ENCODE measurements at places on chromosomes 13 and 19.

DNA sequence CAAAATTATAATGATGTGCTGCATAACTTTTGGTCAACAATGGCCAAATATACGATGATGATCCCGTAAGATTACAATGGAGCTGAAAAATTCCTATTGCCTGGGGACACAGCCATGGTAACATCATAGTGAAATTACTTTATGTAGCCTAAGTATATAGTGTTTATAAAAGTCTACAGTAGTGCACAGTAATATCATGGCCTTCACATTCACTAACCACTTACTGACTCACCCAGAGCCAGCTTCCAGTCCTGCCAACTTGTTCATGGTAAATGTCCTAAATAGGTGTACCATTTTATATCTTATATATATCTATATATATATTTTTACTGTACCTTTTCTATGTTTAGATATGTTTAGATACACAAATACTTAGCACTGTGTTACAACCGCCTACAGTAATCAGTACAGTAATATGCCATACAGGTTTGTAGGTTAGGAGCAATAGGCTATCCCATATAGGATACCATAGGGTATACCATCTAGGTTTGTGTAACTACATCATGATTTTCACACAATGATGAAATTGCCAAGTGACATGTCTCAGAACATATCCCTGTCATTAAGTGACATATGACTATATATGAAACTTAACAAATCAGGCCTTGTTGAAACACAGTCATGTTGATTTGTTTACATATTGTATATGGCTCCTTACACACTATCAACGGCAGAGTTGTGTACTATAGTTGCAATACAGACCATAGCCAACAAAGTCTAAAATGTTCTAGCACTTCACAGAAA, 23.7 kb downstream of the DIS3 start:
- DNase-seq, result no peak

- DNase-seq, result no peak
Measured at GRCh38 chr19:11017275-11018035, 56.6 kb downstream of the SMARCA4 start.

DNA sequence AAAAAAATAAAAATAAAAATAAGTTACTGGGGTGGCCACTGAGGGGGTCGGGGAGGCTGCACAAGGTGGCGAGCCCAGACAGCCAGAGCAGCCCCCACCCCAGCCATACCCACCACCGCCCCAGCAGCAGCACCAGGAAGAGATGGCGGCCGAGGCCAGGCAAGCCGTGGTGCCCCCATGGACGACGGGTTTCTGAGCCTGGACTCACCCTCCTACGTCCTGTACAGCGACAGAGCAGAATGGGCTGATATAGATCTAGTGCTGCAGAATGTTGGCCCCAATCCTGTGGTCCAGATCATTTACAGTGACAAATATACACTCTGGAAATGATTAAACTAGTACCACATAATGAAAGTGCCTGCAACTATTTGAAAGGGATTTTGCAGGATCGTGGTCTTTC, 71.6 kb upstream of the ZDHHC20 start:
- DNase-seq, result no peak

DNA sequence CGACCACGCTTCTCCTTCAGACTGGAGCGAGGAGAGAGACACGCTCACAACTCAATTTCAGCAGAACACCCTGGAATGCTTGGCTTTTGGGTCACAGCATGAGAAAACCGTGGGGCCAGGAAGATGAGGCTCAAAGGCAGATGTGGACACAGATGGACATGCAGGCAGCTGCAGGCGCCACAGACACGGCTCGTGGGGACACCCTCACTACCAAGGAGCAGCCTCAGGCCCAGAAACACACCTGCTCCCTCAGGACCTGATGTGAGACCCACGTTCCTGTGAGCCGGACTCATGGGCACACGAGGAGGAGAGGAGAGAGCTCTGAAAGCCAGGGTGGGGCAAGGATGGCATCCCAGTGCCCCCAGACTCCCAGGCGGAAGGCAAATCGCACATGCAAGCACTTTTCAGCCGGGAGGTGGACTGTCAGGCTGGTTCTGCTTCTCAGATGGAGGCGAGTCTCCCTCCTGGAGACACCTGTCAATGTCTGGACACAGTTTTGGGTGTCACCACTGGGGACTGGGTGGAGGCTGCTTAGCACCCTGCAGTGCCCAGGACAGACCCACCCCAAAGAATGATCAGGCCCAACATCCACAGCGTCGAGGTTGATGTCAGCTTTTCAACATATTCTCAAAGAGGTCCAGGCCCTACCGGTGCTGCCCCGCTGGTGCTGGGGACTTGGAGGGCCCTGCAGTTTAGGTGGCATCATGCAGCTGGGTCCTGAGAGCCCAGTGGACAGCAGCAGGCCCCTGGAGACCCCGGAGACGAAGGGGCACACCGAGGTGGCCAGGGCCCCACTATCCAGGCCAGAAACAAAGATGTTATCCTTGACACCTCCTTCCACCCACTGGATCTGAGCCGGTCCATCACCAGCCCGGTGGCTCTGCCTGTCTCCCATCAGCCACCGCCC, 2.3 kb downstream of the ABHD17A start:
- no peak for DNase-seq

- DNase-seq, result peak; percentile 78
Measured at GRCh38 chr13:97339019-97339987, 94.7 kb upstream of the RAP2A start.

DNA sequence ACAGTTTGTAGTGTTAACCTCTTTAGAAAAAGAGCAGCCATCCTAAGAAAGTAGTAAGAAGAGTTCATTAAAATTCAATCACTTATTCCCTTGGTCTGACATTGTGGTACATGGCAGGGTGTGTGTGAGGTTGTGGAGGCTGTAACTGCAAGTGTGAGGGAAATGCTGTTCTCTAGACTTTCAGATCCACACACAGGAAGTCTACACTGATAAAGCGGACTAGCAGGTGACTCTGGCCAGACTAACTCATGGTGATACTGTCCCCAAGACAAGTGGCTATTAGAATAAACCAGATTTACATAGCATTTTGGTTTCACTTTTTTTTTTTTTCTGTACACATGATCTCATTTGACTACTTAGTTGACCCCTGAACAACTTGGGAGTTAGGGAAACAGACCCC, 10.0 kb downstream of the MTIF3 start:
- DNase-seq, result no peak

- no peak for DNase-seq
Measured at GRCh38 chr13:52885141-52885540, 36.7 kb upstream of the PCDH8 start.

DNA sequence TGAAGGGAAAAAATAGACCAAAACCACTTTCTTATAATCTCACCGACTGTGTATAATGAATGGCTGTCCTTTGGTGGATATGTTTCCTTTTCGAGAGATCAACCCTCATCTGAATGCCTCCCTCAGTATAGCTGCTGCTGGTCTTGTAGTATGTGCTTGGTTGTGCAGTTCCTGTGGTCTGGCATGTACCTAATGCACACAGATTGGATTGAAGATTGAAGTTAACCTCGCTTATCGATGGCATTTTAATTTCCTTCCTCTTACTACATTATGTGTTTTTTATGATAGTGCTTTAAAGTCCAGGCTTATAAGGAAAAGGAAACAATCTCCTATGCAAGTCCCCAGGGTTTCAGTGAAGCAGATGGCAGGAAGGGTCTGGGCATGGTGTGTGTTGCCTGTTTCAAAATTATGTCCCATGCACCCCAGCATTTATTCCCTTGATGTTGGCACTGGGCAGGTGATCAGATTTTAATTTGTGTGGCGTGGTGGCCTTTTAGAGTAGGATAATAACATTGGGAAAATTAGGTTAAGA, 334.1 kb downstream of the SHISA2 start:
- DNase-seq, result no peak

- no peak for DNase-seq
Measured at GRCh38 chr13:42011601-42012350, 36.7 kb upstream of the DGKH start.

DNA sequence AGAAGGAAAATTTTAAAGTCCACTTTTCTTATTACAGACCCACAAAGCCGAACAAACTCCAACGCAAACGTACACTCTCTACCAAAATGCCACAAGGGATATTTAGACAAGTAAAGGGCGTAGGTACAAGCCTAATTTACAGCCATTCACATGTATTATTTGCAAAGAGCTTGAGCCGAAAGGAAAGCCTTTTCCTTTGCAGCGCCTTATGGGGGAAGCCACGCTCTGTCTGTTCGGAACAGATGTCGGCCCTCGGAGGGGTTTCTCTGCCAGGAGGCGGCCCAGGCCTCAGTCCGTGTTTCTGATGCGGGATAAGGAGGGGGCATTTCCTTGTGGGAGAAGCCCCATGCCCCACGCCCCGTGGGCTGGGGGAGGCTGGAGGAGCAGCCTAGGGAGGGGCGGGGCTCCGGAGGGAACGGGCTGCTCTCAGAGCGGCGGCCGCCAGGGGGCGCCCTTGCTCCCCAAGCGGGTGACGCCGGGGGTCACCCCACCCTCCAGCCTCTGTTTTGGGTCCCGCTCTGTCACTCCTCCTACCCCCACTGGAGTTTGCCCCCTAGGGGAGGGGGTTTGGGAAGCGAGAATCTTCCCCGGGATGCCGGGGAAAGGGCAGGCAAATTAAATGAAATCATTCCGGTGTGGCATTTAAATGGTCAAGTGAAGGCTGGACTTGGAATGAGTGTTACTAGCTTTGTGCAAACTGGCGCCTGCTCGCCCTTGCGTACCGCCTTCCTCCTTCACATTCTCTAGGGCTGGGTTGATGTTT, 2.9 kb downstream of the HTR2A start:
- DNase-seq, result peak; percentile 93

DNA sequence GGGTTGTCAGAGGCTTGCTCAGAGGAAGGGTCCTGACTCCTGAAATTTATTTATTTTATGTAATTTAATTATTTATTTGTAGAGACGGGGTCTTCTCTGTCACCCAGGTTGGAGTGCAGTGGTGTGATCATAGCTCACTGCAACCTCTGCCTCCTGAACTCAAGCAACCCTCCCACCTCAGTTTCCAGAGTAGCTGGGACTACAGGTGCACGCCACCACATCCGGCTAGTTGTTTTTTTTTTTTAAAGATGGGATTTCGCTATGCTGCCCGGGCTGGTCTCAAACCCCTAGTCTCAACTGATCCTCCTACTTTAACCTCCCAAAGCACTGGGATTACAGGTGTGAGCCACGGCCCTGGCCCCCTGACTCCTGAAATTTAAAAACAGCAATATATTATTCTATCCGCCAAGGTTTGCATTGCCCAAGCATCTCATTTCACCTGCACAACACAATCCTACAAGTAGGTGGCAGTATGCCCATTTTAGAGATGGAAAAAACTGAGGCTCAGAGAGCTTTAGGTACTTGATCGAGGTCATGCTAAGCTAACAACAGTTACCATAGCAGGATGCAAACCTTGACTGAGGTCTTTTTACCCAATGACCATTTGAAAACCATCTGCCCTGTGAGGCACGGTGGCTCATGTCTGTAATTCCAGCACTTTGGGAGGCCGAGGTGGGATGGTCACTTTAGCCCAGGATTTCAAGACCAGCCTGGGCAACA, 18.1 kb downstream of the ARHGEF18 start:
- peak; percentile 15 for DNase-seq

DNA sequence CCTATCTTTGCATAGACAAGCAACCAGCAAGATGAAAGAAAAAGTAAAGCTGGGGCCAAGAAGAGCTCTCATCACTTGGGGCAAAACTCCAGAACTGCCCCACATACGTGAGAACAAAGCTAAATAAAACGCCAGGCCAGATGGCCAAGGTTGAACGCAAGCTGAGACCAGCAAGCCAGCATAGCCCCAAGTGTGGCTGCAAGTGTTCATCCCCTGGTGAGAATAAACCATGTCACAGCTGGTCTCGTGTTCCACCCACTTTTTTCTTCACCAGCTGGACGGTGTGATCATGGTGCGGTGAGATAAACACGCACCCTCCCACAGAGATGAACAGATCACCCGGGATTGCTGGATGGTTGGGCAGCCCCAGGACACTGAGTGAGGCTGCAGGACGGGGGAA, 109.6 kb upstream of the CACNA1A start:
- DNase-seq, result peak; percentile 55

GRCh38 chr13:39364947-39365468, 238.0 kb downstream of the LHFPL6 start:
- DNase-seq, result no peak

DNA sequence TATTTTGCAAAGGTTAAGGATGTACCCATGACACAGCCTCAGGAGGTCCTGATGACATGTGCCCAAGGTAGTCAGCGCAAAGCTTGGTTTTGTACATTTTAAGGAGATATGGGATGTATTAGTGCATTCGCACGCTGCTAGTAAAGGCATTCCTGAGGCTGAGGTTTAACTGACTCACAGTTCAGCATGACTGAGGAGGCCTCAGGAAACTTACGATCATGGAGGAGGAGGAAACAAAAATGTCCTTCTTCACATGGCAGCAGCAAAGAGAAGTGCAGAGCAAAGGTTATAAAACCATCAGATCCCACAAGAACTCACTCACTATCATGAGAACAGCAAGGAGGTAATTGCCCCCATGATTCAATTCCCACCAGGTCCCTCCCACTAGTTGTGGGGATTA, 1017.4 kb downstream of the EFNB2 start:
- no peak for DNase-seq

All from eye (tissue), 1 donor.